ENCODE measurements at places on chromosomes 2 and 18.
A peak's percentile ranks its signal among the peaks of the same experiment; 100 is the strongest.

- DNase-seq: peak; percentile 96
Observed at GRCh38 chr18:25351777-25352628, at the start of gene ZNF521. Gene ZNF521 (minus strand): TSS chr18:25352166. CDS start chr18:25350946, 1,220 bp downstream.

DNA sequence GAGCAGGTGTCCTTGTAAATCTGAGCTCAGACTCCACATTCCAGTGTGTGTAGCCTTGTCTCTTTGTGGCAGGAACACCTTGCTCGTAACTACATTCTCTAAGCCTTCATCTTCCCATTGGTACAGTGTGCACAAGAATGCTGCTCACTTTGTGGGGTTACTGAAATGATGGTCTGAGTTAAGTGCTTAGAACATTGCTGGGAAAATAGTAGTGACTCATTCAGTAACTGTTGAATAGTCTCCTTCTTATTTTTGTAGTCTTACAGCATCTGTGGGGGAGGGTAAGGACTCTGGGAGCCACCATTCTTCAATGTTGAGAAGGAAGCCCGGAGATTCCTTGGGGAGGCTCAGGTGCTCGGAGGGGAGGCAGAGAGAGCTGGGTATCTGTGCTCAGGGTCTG, 236.0 kb upstream of the HDAC4 start:
- no peak for DNase-seq

- DNase-seq: no peak
Observed at GRCh38 chr2:236715491-236715961, 145.9 kb downstream of the ACKR3 start.

DNA sequence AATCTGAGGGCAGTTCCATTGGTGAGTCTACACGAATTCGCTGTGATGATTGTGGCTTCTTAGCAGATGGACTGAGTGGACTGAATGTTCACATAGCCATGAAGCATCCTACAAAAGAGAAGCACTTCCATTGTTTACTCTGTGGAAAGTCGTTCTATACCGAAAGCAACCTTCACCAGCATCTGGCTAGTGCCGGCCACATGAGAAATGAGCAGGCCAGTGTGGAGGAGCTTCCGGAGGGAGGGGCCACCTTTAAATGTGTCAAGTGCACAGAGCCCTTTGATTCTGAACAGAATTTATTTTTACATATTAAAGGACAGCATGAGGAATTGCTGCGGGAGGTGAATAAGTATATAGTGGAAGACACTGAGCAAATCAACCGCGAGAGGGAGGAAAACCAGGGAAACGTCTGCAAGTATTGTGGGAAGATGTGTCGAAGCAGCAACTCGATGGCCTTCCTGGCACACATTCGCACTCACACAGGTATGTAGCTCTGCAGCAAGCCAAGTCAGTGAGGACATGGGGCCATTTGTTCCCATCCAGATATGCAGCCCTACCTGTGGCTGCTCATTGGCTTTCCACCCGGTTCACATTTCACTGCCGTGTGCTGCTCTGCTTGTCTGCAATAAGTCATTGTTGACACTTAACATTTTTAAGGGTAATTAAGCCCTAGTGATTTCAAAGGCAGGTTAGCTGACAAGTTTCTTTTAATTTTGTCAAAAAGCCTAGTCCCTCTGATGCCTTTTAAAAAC, 37.7 kb downstream of the ZNF407 start:
- DNase-seq: no peak
